Thoracic aorta (tissue), 2 donors: ENCODE measurements at places on chromosomes 16 and 17.

- peak; percentile 70 for DNase-seq
These were observed 26.4 kb upstream of the CLEC18A start for GRCh38 chr16:69924777-69925191.

DNA sequence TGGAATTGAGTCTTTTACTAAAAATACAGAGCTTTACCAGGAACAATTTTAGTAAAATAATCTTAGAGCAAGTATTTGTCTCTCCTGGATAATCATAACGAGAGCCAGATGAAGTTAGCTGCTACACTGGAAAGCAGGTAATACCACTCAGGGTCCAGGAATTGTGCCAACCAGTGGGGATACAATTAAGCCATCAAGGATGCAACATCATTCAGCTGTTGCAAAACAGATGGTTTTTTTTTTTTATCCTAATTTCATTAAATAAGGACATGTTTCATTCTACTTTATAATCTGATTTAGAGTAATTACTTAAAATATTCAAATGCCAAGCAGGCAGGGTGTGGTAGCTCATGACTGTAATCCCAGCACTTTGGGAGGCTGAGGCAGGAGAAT, 10.2 kb downstream of the MMD start:
- no peak for DNase-seq

GRCh38 chr16:87845213-87845612, 24.1 kb downstream of the SLC7A5 start:
- DNase-seq = no peak

DNA sequence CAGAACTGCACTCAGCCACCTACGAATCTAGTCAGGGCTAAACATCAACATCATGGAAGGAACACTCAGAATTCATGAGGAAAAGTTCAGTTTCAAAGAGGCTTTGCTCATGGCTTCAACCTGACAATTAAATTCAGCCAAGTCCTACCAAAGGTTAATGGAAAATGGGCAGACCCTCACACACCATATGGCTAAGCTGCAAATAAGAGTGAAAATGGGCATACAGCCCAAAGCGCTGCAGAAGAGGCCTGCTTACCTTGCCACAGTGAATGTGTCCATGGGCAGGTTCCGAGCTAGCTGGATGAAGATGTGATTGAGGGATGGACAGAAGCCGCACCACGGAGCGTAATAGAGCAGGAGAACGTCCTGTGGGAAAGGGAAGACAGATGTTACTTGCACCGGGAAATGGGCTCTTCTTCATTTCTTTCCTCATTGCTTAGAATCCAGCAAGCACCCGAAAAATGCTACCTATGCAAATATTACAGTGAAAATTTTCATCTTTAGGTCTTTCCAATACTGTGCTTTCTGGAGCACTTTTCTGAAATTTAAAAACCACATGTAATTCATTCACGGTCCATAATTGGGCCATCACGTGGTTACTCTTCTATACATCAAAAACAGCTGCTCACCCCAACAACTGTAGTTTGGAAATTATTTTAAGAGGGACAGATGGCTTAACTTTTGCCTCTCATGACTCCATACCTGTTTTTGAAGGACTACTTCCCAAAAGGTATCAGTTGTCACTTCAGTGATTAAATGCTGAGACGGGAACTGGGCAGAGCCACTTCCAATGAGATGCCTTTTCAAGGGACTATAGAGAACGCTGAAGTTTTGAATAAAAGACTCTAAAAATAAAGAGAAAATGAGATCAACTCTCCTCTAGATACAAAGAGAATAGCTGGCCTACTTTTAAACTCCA, 19.6 kb downstream of the SNN start:
- no peak for DNase-seq

GRCh38 chr17:40822132-40822812, at the start of gene KRT10:
Gene KRT10 (minus strand): TSS chr17:40822614. CDS start chr17:40822585, 29 bp downstream.
- DNase-seq = no peak

GRCh38 chr17:50568659-50569058, 8.1 kb downstream of the CACNA1G start:
- DNase-seq = no peak

DNA sequence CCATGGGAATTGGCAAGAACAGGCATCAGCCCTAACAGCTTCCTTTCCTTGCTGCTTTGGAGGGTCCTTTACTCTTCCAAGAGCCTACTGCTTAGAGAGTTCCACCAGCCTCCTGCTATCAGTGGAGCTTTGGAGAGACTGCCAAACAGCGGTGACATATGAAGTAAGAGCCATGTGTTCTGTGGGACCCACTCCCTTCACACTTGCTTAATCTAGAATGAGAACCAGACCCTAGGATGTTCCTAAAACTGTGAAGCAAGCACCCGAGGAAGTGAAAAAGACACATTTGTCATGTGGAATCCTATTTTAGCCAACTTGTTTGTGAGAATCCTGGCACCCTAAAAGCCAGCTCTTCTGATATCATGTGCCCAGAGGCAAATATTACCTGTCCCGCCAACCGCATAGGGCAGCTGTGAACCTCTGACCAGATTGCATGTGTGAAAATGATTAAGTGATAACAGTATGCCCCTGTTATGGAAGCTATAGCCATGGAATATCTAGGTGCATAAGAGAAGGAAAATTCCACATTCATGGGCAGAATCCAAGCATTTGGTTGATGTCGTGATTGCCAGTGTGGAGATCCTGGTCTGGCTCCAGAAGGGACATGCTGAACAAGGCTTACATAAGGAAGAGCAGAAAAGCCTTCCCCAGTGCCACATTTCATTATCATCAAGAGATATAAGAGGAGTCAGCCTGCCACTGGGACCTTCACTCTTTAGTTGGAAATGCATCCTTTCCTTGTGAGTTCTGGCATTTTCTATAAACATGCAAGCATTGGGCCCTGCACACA, 18.7 kb downstream of the RCVRN start:
- no peak for DNase-seq

GRCh38 chr17:40945414-40945813, 8.0 kb upstream of the KRT23 start:
- DNase-seq = no peak
